ENCODE measurements at places on chromosomes 4 and X. TPM values are rescaled to one million over a fixed set of nuclear protein-coding genes. Genes with fewer than 3 reads are reported as not detected.

The NLRP2B gene
- total RNA-seq = not detected

The NXT2 gene
- total RNA-seq = 6.0 TPM

The CLCN4 gene
- 3.7 TPM for total RNA-seq

The CFI gene
- 33.9 TPM for total RNA-seq

GRCh38 chrX:150941580-150941979, 41.6 kb upstream of the HMGB3 start:
- peak; percentile 18 for DNase-seq

GRCh38 chrX:150269605-150270254, 93.4 kb upstream of the MAMLD1 start:
- no peak for DNase-seq

GRCh38 chr4:159481936-159482335, 379.1 kb downstream of the RAPGEF2 start:
- DNase-seq = no peak

- DNase-seq = no peak
These were observed 105.6 kb downstream of the ANXA10 start for GRCh38 chr4:168197926-168198325.

DNA sequence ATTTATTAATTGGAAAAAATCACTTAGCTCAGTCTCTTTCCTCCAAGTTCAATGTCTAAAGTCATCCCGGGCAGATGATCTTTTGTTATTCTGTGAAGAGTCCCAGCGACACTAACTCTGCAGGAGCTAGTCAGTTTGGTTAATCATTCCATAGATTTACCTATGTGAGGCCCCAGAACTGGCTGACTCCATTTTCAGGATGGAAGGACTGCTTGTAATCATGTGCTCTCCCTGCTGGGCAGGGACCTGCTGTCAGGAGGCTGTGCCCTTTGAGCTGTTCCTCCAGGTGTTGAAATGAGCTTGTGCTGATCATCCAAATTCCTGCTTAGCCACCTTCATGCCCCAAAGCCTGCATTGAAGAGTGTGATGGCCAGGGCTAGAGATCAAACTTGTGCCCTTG, 169.8 kb downstream of the NHS start:
- DNase-seq = no peak

DNA sequence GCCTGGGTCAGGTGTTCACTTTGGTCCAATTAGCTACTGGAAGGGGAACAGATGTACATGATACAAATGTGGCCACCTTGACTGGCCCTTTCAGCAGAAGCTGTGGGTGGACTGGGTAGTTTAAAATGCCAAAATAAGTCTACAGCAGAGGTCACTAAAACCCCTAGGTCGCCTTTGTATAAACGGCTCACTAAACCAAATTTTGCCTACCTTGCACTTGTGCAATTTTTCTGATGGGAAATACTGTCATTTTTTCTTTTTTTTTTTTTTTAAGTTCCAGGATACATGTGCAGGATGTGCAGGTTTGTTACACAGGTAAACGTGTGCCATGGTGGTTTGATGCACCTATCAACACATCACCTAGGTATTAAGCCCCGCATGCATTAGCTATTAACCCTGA, 109.8 kb downstream of the EGF start:
- no peak for DNase-seq

DNA sequence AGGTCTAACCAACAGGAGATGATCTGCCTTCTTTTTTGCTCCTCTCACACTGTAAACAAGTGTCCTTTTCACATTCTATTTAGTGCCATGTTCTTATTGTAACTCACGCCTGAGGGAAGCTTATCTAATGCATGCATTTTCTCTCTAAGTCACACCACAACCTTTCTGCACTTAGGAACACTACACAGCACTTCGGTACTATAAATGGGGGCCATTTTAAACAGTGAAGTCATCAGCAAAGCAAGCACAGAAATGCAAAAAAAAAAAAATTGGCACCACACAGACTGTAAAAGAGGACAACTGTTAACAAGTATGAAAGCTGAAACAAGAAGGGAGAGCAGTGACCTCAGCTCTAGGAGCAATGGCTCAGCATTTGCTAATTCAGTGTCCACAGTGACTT, 45.2 kb downstream of the PRSS12 start:
- DNase-seq = no peak

- no peak for DNase-seq
These were observed 201.1 kb downstream of the ARHGAP24 start for GRCh38 chr4:85676050-85676425.

GRCh38 chr4:61427818-61428495, 227.8 kb downstream of the ADGRL3 start:
- DNase-seq = peak; percentile 54

GRCh38 chr4:24321131-24321530, 263.2 kb downstream of the DHX15 start:
- DNase-seq = no peak

DNA sequence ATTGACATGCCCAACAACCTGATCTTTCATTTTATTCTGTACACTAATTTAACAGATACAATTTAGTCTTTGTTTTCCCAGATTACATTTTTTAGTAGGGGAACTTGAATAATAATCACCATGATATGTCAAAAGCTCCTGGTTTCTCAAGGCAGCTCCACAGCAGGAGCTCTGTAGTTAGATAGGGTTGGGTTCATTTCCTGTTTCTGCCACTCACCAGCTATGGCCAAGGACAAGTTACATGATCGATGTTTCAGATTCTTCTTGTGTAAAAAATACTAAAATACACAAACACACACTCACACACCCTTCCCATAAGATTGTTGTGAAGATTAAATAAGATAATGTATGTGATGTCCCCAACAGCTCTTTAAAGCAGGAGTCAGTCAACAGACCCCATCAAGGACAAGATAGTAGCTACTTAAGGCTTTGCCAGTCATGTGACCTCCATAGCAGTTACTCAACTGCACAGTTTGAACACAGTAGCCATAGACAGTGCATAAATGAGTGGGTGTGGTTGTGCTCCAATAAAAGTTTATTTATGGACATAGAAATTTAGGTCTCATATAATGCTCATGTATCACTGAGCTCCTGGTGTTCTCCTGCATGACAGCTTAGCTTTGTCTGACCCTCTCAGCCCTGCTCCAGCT, 18.4 kb downstream of the GUCY1A1 start:
- no peak for DNase-seq

DNA sequence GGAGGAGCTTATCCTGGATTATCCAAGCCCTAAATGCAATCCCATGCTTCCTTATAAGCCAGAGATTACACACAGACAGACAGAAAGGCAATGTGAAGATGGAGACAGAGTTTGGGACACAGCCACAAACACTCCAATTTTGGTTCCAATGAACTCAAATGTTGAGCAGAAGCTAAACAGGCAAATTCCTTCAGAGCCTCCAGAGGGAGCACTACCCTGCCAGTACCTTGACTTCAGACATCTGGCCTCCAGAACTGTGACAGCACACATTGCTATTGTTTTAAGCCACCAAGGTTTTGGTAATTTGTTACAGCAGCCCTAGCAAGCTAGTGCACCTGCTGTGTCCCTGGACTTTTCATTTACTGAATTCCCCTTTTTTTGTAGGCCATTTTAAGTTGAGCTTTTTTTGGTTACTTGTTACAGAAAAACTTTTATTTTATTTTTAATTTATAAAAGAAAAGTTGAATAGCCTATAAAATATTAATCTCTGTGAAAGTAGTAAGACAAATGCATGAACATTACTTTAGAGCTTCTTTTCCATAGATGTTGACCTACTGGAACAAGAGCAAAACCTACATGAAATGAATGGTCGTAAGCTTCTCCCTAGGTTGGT, 33.4 kb upstream of the SRD5A3 start:
- DNase-seq = no peak

- DNase-seq = no peak
These were observed 21.2 kb downstream of the HERC3 start for GRCh38 chr4:88613417-88613875.

DNA sequence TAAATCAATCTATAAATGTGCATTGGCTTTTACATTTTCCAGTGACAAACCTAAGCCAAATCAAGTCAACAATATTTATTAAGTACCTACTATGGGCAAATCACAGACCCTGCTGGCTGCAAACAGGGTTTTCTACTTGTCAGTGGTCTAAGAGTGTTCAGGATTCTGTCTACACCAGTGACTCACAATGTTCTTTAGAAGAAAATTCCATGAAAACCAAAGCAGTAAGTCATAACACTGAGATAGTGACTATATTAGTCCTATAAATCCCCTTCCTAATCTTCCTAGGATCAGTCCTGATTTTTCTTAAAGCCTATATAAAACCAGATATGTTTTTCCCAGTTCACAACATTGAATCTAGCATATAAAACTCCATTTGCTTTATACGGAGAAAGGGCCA, 69.7 kb downstream of the PPP3CA start:
- DNase-seq = no peak

GRCh38 chrX:74249963-74250362, 54.0 kb upstream of the ZCCHC13 start:
- DNase-seq = no peak

GRCh38 chr4:118325431-118325830, 27.4 kb downstream of the PRSS12 start:
- no peak for DNase-seq
